ENCODE measurements at places on chromosomes 4 and X. TPM values are rescaled to one million over a fixed set of nuclear protein-coding genes. Genes with fewer than 3 reads are reported as not detected.

The NOX1 gene
- total RNA-seq = not detected

The SLC34A2 gene
- total RNA-seq = 2.5 TPM

The MAGEA12 gene
- total RNA-seq = not detected

The XK gene
- total RNA-seq = 1.6 TPM

The MAMLD1 gene
- total RNA-seq = 4.0 TPM

The SHROOM3 gene
- total RNA-seq = 41.4 TPM

The RNF175 gene
- total RNA-seq = not detected

The PPP1R2C gene
- not detected for total RNA-seq

The C4orf17 gene
- total RNA-seq = not detected

The HAND2 gene
- total RNA-seq = 5.0 TPM

The RAB33A gene
- total RNA-seq = not detected

GRCh38 chrX:40647307-40648197, at the start of gene CXorf38:
CXorf38 (minus strand) TSS chrX:40647561; CDS start chrX:40647520, 41 bp downstream.
- peaks cover 22% of the 10 kb centered on the region for H3K4me1 ChIP-seq
- H3K36me3 ChIP-seq = no peaks in the 10 kb centered on the region
- no peaks in the 10 kb centered on the region for H3K27me3 ChIP-seq

DNA sequence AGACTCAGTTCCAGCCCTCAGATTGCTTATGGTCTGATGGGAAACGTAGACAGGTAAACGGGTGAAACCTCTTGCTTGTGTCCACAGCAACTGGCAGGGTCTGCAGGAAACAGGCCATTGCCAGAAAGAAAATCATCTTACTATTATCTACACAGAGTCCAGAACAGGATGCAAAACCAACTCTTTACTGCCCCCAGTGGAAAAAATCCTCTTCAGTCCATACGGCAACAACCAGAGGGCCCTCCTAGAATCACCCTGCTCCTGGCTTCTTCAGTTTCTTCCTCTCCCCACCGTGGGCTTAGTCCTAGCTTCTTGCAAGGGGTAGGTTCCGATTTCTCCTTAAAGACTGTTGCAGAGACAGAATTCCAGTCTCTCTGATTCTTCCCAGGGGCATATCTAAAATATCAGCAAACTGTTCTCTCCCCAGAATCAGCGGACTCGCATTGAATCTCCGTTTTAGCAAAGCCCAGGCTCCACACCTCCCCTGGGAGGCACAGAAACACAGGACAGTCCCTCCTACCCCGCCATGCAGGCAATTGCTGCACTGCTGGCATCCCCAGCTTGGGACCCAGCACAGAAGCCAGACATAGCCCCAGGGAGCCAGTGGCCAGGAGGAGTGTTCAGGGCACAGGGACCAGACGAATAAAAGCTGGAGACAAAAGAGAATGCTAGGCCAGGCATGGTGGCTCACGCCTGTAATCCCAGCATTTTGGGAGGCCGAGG, 41.0 kb upstream of the SH3RF1 start:
- no peak overlapping the region for H3K4me3 ChIP-seq
- H3K36me3 ChIP-seq = no peaks in the 10 kb centered on the region
- no peaks in the 10 kb centered on the region for H3K27me3 ChIP-seq
- DNase-seq = no peak
- peaks cover 14% of the 10 kb centered on the region for H3K4me1 ChIP-seq

- H3K36me3 ChIP-seq = no peaks in the 10 kb centered on the region
- H3K4me3 ChIP-seq = no peak overlapping the region
- no peaks in the 10 kb centered on the region for H3K27me3 ChIP-seq
- H3K4me1 ChIP-seq = no peaks in the 10 kb centered on the region
- DNase-seq = no peak
- no peak overlapping the region for H3K27ac ChIP-seq
These were observed 17.5 kb downstream of the MAGEA9B start for GRCh38 chrX:149569770-149570169.

DNA sequence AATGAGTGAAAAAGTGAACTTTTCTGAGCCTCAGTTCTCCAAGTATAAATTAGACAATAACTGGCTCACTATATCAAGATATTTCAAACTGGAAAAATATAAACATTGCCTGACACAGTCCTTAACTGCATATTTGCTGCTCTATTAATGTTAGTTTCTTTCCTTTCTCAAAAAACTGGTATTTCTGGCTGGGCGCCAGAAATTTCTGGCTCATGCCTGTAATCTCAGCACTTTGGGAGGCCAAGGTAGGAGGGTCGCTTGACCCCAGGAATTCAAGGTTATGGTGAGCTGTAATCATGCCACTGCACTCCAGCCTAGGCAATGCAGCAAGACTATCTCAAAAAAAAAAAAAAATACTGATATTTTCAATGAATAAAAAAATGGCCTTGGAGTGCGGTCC, 227.0 kb downstream of the MAGEB17 start:
- H3K27me3 ChIP-seq = no peaks in the 10 kb centered on the region
- no peak overlapping the region for H3K4me3 ChIP-seq
- no peak for DNase-seq
- H3K4me1 ChIP-seq = no peaks in the 10 kb centered on the region
- no peak overlapping the region for H3K27ac ChIP-seq
- H3K36me3 ChIP-seq = no peaks in the 10 kb centered on the region

DNA sequence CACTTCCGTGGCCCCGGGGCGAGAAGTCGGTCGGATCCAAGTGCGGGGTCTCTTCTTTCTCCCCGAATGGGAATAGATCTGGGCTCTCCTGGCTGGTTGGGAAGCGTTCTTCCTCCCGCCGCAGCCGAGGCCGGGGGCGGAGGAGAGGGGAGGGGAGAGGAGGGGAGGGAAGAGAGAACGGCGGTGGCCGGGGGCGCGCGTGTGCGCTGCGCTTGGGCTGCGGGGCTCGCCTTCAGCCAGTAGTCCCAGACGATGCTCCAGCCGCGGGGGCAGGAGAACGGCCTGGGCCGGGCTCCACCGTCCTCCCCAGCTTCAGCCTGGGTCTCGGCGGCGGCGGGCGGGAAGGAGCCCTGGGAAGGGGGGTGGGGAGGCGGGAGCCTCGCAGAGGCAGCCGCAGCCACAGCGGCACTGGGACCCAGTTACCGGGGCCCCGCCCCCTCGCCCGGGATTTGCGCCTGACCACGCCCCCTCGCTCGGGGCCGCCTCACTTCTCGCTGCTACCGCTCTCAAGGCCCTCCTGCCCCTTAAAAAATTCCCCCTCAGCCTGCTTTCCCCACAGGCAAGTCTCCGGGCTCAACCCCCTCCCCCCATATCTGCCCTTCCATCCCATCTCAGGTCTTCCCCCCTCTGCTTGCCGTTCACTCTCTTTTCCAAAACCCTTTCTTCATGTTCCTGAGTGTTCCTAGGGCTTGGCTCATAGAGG, at the start of gene FGD1:
TSS of gene FGD1 (minus strand) at position 421 of the 703 bp plus-strand sequence. CDS start 802 bp downstream, outside the sequence.
- H3K27ac ChIP-seq = peak within 1 kb of the TSS; percentile 59
- no peak for DNase-seq
- peaks cover 7% of the 10 kb centered on the region for H3K4me1 ChIP-seq
- no peaks in the 10 kb centered on the region for H3K27me3 ChIP-seq

GRCh38 chrX:130566028-130566683, 164.4 kb downstream of the RBMX2 start:
- no peaks in the 10 kb centered on the region for H3K27me3 ChIP-seq
- DNase-seq = no peak
- H3K4me1 ChIP-seq = no peaks in the 10 kb centered on the region
- no peak overlapping the region for H3K27ac ChIP-seq
- H3K36me3 ChIP-seq = no peaks in the 10 kb centered on the region

DNA sequence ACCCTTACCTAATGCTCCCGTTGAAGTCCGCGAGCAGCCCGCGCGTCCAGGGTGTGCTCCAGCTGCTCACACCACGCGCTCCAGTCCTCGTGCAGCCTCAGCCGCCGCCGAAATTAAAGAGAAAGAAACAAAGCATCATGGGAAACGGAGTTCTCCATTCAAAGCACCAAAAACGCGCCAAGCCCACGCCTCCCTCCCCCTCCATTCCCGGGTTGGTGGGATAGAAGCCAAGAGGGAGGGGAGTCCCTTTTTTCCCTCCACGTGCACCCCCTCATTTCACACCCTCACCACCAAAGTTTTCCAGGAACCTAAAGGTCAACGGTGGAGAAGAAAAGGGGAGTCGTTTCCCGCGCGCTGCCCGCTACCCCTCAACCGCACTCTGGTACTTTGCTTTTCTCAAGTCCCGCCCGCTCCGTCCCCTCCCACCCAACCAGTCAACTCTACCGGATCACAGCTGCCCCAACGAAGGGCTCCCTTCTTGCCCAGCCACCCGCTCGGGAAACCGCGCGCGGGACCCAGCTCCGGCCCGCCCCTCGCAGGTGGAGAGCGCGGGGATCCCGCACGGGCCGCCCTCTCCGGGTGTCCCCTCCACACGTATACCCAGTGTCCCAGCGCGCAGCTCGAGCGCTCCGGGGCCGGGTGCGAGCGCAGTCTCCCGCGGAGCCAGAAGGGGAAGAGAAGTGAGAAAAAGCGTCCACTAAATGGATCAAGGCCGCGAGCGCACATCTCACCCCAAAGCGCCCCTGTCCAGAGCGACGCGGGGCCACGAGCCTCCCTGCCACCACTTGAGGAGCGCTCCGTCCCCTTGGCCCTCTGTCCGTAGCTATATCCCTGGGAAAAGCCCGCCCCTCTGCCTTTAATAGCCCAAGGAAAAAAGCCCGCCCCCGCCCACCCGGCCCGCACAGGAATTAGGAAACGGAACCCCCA, 65.1 kb upstream of the CCDC160 start:
- no peak for DNase-seq
- no peak overlapping the region for H3K27ac ChIP-seq
- peaks cover 21% of the 10 kb centered on the region for H3K27me3 ChIP-seq
- peaks cover 15% of the 10 kb centered on the region for H3K4me1 ChIP-seq
- peak overlapping the region; percentile 53 for H3K4me3 ChIP-seq

GRCh38 chr4:157929486-157929885, 243.3 kb downstream of the GASK1B start:
- no peaks in the 10 kb centered on the region for H3K4me1 ChIP-seq
- H3K4me3 ChIP-seq = no peak overlapping the region
- DNase-seq = no peak
- H3K36me3 ChIP-seq = no peaks in the 10 kb centered on the region
- no peaks in the 10 kb centered on the region for H3K27me3 ChIP-seq
- H3K27ac ChIP-seq = no peak overlapping the region

DNA sequence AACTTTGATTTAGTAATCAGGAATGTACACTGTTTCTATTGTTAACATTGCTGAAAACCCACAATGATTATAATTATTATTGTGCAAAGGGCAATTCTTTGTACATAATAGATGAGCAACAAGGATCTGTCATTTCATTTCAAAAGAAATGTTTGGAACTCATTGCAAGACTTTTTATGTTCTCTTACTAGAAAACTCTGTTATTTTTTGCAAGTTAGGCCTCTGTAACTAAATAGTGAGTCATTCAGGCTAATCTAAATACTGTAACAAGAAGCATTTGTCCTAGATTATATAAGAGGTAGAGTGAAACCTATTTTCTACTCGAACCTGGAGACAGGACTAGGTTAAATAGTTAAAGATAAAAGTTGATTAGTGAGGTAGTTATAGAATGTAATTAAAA, 93.2 kb upstream of the FAM47B start:
- H3K4me3 ChIP-seq = no peak overlapping the region
- H3K27ac ChIP-seq = no peak overlapping the region
- H3K36me3 ChIP-seq = no peaks in the 10 kb centered on the region
- no peak for DNase-seq
- no peaks in the 10 kb centered on the region for H3K27me3 ChIP-seq

DNA sequence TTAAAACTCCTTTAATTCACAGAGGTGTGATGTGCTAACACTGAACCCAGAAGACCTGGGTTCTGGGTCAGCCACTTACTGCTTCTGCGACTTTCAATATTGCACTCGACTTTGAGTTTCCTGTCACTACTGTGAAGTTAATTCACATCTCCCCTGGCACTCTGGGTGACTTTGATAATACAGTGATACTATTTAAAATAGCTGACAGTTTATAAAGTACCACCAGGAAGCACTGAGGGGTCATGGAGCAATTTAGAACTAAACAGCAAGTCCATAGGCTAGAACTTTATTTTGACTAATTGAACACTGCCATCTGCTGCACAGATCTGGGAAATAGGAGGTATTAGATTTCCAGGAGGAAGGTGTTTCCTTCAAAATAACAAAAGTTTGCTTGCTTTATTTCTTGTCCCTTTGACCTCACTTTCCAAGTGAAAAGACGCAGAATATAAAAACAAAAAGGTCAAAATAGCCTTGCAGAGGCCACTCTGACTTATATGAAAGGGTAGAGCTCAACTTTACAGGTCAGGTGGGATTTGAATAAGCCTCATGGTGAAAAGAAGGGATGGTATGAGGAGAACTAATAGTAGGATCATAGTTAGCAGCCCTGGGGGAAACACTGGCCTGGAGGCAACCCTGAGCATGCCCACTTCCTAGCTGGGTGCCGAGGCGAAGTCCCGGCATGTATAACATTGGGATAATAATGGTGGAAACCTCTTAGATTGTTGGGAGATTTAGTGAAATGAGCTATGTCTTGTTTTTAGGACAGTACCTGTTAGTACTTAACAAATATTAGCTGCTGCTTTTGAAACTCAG, 53.4 kb downstream of the ZNF518B start:
- no peak for DNase-seq
- H3K27ac ChIP-seq = no peak overlapping the region
- H3K27me3 ChIP-seq = no peaks in the 10 kb centered on the region
- no peaks in the 10 kb centered on the region for H3K4me1 ChIP-seq
- no peaks in the 10 kb centered on the region for H3K36me3 ChIP-seq

- H3K27me3 ChIP-seq = no peaks in the 10 kb centered on the region
- H3K36me3 ChIP-seq = no peaks in the 10 kb centered on the region
- H3K27ac ChIP-seq = no peak overlapping the region
- no peak for DNase-seq
- H3K4me3 ChIP-seq = no peak overlapping the region
These were observed 473.7 kb upstream of the RPS6KA3 start for GRCh38 chrX:20740443-20740842.

- no peak for DNase-seq
- H3K4me3 ChIP-seq = peak overlapping the region; percentile 77
- peaks cover 3% of the 10 kb centered on the region for H3K36me3 ChIP-seq
- peaks cover 16% of the 10 kb centered on the region for H3K4me1 ChIP-seq
- H3K27ac ChIP-seq = peak overlapping the region; percentile 82
- no peaks in the 10 kb centered on the region for H3K27me3 ChIP-seq
These were observed 519 bp downstream of the SLC25A4 start for GRCh38 chr4:185143601-185143969.

- H3K27me3 ChIP-seq = no peaks in the 10 kb centered on the region
- no peaks in the 10 kb centered on the region for H3K36me3 ChIP-seq
- H3K4me3 ChIP-seq = no peak overlapping the region
These were observed 107.5 kb upstream of the RPL34 start for GRCh38 chr4:108512615-108513505.

- H3K4me3 ChIP-seq = no peak overlapping the region
- no peaks in the 10 kb centered on the region for H3K36me3 ChIP-seq
- H3K27me3 ChIP-seq = no peaks in the 10 kb centered on the region
- no peak for DNase-seq
- H3K4me1 ChIP-seq = no peaks in the 10 kb centered on the region
These were observed 166.6 kb upstream of the GLRA2 start for GRCh38 chrX:14362721-14363120.

- no peaks in the 10 kb centered on the region for H3K4me1 ChIP-seq
- no peak overlapping the region for H3K4me3 ChIP-seq
- no peaks in the 10 kb centered on the region for H3K27me3 ChIP-seq
- DNase-seq = no peak
These were observed 29.3 kb downstream of the CXorf58 start for GRCh38 chrX:23937100-23937499.

- no peak overlapping the region for H3K4me3 ChIP-seq
- DNase-seq = no peak
- H3K36me3 ChIP-seq = no peaks in the 10 kb centered on the region
- H3K4me1 ChIP-seq = no peaks in the 10 kb centered on the region
- no peak overlapping the region for H3K27ac ChIP-seq
- H3K27me3 ChIP-seq = no peaks in the 10 kb centered on the region
These were observed 30.2 kb downstream of the NLGN3 start for GRCh38 chrX:71174795-71175194.

- no peak for DNase-seq
- no peaks in the 10 kb centered on the region for H3K36me3 ChIP-seq
- no peaks in the 10 kb centered on the region for H3K27me3 ChIP-seq
These were observed 30.1 kb upstream of the KIAA0232 start for GRCh38 chr4:6752486-6752829.

All from suprapubic skin (tissue), 4 donors.